ENCODE measurements at places on chromosomes 5 and 9.

- no peak for DNase-seq
Observed at GRCh38 chr5:140239939-140240700, 62.8 kb downstream of the PFDN1 start.

DNA sequence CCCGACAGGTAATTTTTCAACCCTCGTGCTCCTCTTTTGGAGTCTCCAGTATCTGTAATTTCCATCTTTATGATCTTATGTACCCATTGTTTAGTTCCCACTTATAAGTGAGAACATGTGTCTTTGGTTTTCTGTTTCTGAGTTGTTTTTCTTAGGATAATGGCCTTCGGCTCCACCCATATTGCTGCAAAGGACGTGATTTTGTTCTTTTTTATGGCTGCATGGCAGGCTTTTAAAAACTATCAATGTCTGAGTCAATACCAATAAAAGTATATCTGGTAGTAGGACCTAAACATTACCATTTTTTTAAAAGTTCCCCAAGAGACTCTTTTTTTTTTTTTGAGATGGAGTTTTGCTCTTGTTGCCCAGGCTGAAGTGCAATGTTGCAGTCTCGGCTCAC is 3.9 kb upstream of the SLC26A2 start:
- DNase-seq = no peak

DNA sequence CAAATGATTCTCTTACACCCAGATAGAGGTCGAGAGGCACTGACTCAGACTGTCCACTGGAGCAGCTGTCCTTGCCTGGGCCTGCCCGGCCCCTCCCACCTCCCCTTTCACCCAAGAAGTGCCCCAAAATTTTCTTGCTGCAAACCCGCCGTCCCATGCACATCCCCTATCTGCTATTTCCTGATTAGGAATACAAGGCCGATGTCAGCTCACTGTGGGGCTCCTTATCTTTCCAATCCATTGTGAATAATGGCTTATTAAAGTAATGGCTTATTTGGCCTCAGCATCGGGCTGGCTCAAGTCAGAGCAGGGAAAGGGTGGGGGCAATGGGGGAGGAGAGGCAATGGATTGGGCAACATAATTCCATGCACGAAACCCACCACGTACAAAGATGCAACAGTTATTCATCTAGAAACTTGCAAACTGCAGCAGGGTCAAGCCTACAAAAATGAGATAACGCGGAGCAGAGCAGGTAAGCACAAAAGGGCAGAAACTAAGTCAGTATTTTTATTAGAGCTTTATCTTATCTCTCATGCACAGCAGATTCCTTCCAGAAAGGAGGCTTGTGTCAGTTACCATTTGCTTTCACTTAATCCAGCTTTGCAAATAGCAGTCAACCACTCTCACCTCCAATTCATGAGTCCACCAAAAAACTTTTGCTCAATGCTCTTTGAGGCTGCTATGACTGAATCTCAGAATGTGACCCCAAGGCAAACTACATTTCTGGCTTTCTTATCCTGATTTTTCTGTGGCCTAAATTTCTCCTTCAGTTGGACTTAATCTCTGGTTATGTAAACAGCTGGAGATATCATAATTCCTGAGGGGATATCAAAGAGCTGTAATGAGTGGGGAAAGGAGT is 138.2 kb upstream of the OSMR start:
- no peak for DNase-seq

GRCh38 chr9:75891277-75891741 is 836 bp downstream of the PCSK5 start:
- no peak for DNase-seq

DNA sequence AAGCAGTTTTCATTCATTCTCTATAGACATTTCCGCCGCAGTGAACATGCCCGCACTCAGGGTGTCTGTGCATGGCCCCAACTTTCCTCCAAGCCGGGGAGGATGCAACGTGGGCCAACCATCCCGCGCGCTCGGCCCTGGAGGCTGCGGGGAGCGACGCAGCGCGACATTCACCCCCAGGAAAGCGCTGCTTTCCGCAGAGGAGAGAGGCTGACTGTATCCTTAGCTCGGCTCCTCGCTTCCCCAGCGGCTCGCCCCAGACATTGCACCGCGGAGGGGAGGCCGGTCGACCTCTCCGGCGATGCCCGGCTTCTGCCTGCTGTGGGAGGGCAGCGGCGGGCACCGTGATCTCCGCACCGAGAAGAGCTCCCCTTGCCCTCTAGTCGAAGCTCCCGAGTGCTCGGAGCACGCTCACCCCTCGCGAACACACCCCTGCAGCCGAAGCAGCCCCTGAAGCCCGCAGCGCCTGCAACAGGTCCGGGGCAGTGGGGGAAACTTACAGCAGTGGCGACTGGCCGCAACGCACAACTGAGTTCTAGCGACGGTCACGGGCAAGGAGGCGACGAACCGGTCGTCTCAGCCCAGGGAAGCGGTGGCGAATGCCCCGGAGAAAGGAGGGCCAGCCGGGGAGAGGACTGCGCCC is 600 bp downstream of the ENC1 start:
- DNase-seq = no peak

DNA sequence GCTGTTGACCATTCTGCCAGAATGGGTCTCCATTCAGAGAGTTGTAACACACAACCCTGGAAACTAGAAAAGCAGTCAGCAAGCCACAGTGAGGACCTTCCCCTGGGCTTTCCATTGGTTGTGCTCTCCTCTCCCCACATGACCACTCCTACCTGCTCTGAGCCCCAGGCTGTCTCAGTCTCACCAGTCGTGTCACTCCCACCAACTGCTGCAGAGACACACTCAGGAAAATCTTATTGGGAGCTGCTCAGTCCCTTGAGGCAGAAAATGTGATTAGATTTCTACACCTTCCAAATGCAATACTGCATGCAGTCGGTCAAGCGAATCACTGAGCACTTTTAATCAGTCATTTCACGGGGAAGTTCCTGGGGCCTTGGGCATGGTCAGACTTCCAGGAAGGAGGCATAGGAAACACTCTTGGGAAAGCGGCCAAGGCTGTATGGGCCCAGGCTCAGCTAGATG is 284.2 kb upstream of the NMUR2 start:
- DNase-seq = no peak

Data from substantia nigra (tissue), 51 donors.